ENCODE measurements at places on chromosomes 2 and 18. TPM values are rescaled to one million over a fixed set of nuclear protein-coding genes. Genes with fewer than 3 reads are reported as not detected.

DUSP19 gene
- 2.4 TPM for total RNA-seq

COL4A3 gene
- total RNA-seq: not detected

PMAIP1 gene
- total RNA-seq: 7.5 TPM

HOXD10 gene
- total RNA-seq: not detected

ASB1 gene
- total RNA-seq: 20.3 TPM

TXNDC2 gene
- 0.12 TPM for total RNA-seq

CROCC2 gene
- total RNA-seq: 0.81 TPM

FBXO48 gene
- 0.49 TPM for total RNA-seq

Data from hair follicle dermal papilla cell (primary cell).